ENCODE measurements at places on chromosomes 16 and 17.

- DNase-seq = peak; percentile 26
These were observed 90.7 kb upstream of the TMEM97 start for GRCh38 chr17:28228109-28228840.

- DNase-seq = no peak
These were observed 76.5 kb downstream of the TIMM22 start for GRCh38 chr17:1073241-1073962.

GRCh38 chr17:62965174-62965685, 805 bp upstream of the TANC2 start:
- no peak for DNase-seq

GRCh38 chr17:63497708-63498483, 21.0 kb downstream of the ACE start:
- DNase-seq = no peak

GRCh38 chr17:80064696-80065095, 28.3 kb downstream of the CCDC40 start:
- no peak for DNase-seq

All from activated CD4-positive, CD25-positive, alpha-beta regulatory T cell treated with anti-CD3 and anti-CD28 coated beads, Interleukin-2, amount 50 U/mL, for 72 hours (primary cell).